ENCODE measurements at places on chromosomes 2 and 18.
A peak's percentile ranks its signal among the peaks of the same experiment; 100 is the strongest.

- no peaks in the 10 kb centered on the region for H3K36me3 ChIP-seq
- no peak overlapping the region for H3K27ac ChIP-seq
- no peaks in the 10 kb centered on the region for H3K4me1 ChIP-seq
Measured at GRCh38 chr2:223598994-223599639, 3.0 kb downstream of the SCG2 start.

GRCh38 chr18:10896851-10897250 lies 252.5 kb downstream of the PIEZO2 start:
- H3K27ac ChIP-seq: no peak overlapping the region
- no peaks in the 10 kb centered on the region for H3K27me3 ChIP-seq
- DNase-seq: no peak
- no peak overlapping the region for H3K4me3 ChIP-seq

DNA sequence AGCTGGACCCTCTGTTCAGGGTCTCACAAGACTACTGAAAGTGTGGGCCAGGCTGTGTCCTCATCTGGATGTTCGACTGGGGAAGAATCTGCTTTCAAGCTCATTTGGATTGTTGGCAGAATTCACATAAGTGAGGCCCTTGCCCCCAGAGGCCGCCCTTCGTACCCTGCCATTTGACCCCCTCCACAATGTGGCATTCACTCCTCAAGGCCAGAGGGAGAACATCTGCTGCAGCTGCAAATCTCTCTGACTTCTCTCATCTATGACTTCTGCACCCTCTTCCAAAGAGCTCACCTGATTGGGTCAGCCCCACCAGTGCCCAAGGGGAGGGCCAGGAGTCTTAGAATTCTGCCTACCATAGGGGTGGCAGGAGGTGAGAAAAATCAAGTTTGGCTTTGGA lies 3.9 kb upstream of the CNDP2 start:
- no peak overlapping the region for H3K27ac ChIP-seq
- DNase-seq: no peak
- H3K4me3 ChIP-seq: no peak overlapping the region
- no peaks in the 10 kb centered on the region for H3K27me3 ChIP-seq
- no peaks in the 10 kb centered on the region for H3K36me3 ChIP-seq
- H3K4me1 ChIP-seq: no peaks in the 10 kb centered on the region

GRCh38 chr18:55419947-55420664 lies 167.9 kb downstream of the TCF4 start:
- peak overlapping the region; percentile 19 for H3K27ac ChIP-seq
- H3K4me1 ChIP-seq: no peaks in the 10 kb centered on the region
- no peaks in the 10 kb centered on the region for H3K36me3 ChIP-seq

- no peak overlapping the region for H3K4me3 ChIP-seq
- DNase-seq: peak; percentile 66
- no peaks in the 10 kb centered on the region for H3K4me1 ChIP-seq
- H3K36me3 ChIP-seq: no peaks in the 10 kb centered on the region
- H3K27ac ChIP-seq: no peak overlapping the region
Measured at GRCh38 chr2:191631754-191632153, 46.2 kb upstream of the NABP1 start.

DNA sequence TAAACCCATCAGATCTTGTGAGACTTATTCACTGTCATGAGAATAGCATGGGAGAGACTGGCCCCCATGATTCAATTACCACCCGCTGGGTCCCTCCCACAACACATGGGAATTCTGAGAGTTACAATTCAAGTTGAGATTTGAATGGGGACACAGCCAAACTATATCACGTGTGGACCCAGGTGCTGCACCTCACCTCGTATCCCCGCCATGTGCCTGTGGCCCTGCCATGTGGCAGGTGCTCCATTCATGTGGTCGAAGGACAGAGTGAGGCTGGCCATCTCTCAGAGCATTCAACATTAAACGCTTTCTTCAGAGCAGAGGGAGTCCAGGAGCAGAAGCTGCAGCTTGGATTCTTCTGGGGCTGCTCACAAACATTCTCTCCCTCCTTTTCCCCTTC lies 32.3 kb downstream of the MROH2A start:
- H3K27me3 ChIP-seq: no peaks in the 10 kb centered on the region
- no peak overlapping the region for H3K27ac ChIP-seq
- H3K36me3 ChIP-seq: no peaks in the 10 kb centered on the region
- no peak for DNase-seq

DNA sequence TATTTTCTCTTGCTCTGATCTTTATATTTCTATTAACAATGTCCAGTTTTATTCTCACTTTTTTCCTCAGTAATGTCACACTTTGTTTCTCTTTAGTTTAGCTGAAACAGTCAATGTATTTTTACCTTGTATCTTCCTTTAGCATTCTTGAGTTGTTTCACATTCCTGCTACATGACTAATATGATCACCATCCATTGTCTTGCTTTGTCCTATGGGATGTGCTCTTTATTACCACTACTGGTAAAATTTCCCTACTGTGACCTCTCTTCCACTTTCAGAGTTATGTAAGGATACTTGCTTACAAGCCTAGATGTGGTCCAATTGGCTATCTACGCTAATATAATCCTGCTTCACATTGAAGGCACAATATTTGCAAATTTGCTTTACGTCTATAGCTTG lies 457.9 kb downstream of the PIK3C3 start:
- no peak overlapping the region for H3K4me3 ChIP-seq
- no peaks in the 10 kb centered on the region for H3K27me3 ChIP-seq
- H3K36me3 ChIP-seq: no peaks in the 10 kb centered on the region

- H3K27me3 ChIP-seq: no peaks in the 10 kb centered on the region
- H3K4me3 ChIP-seq: peak overlapping the region; percentile 2
- no peak for DNase-seq
- peak overlapping the region; percentile 69 for H3K27ac ChIP-seq
- no peaks in the 10 kb centered on the region for H3K36me3 ChIP-seq
Measured at GRCh38 chr2:177692042-177692782, 299.6 kb downstream of the AGPS start.

GRCh38 chr2:195367809-195368208 lies 289.2 kb upstream of the SLC39A10 start:
- DNase-seq: no peak
- H3K27ac ChIP-seq: no peak overlapping the region
- no peaks in the 10 kb centered on the region for H3K27me3 ChIP-seq
- no peaks in the 10 kb centered on the region for H3K4me1 ChIP-seq

DNA sequence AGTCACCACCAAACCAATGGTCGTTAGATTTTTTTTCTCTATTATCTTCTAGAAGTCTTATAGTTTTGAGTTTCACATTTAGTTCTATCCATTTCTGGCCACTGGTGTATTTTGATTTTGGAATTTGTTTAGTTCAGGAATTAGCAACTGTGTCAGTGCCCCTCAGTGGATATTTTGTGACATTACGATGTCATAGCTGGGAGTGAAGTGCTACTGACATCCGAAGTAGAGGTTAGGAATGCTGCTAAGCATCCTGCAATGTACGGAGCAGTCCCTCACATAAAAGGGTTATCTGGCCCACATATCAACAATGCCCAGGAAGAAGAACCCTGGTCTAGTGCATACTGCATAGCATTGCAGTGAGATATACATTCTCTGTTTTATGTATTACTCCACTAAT lies 157.4 kb upstream of the RGPD4 start:
- H3K27me3 ChIP-seq: no peaks in the 10 kb centered on the region
- H3K36me3 ChIP-seq: no peaks in the 10 kb centered on the region
- no peak overlapping the region for H3K4me3 ChIP-seq
- no peaks in the 10 kb centered on the region for H3K4me1 ChIP-seq
- no peak overlapping the region for H3K27ac ChIP-seq
- no peak for DNase-seq

- H3K27me3 ChIP-seq: no peaks in the 10 kb centered on the region
- H3K36me3 ChIP-seq: no peaks in the 10 kb centered on the region
- no peak for DNase-seq
Measured at GRCh38 chr2:158586491-158586890, 129.7 kb downstream of the PKP4 start.

DNA sequence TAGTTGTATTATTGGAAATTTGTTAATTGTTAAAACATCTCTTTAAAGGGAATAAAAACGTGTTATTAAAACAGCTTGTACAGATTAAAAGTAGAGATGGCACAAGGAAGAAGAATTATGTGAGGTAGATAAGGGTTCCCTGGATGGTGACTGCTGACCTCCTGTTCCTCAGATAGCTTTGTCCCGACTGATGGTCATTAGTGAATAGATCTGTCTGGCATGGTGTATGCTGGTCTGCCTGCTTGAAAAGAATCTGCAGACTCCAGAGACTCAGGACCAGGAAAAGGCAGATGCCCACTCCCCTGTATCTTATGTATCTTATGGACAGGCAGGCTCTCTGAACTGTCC lies 5.6 kb upstream of the FARP2 start:
- no peaks in the 10 kb centered on the region for H3K27me3 ChIP-seq
- peaks cover 58% of the 10 kb centered on the region for H3K36me3 ChIP-seq
- H3K27ac ChIP-seq: peak overlapping the region; percentile 86

GRCh38 chr2:209974576-209974975 lies 27.9 kb upstream of the RPE start:
- no peak overlapping the region for H3K27ac ChIP-seq
- H3K36me3 ChIP-seq: no peaks in the 10 kb centered on the region
- H3K27me3 ChIP-seq: no peaks in the 10 kb centered on the region
- H3K4me1 ChIP-seq: no peaks in the 10 kb centered on the region
- no peak overlapping the region for H3K4me3 ChIP-seq

DNA sequence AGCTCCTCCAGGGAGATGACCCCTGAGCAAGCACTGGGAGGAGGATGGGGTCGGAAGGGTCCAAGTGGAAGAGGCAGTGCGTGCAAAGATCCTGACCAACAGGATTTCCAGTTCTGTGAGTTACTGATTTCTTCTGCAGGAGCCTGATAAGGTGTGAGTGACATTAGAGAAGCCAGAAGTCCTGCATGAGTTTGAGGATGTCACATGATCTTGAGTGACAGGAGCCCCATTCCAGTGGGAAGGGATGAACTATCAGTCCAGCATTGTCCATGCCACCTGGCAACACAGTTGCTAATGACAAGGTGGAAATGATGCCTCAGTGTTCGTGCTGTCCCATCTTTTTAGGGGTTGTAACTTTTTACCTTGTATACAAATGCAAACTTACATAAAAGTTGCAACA lies 285.1 kb upstream of the HDAC4 start:
- H3K4me1 ChIP-seq: no peaks in the 10 kb centered on the region

DNA sequence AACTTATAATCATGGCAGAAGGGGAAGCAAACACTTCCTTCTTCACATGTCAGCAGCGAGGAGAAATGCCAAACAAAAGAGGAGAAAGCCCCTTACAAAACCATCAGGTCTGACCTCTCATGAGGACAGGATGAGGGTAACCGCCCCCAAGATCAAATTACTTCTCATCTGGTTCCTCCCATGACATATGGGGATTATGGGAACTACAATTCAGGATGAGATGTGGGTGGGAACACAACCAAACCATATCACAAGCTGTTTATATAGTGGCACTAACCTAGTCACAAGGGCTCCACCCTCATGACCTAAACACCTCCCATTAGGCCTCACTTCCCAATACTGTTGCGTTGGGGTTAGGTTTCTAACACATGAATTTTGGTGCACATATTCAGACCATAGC lies 110.0 kb downstream of the OSBPL6 start:
- no peaks in the 10 kb centered on the region for H3K36me3 ChIP-seq
- DNase-seq: no peak
- no peak overlapping the region for H3K4me3 ChIP-seq
- H3K27me3 ChIP-seq: no peaks in the 10 kb centered on the region

- peaks cover 4% of the 10 kb centered on the region for H3K4me1 ChIP-seq
- H3K4me3 ChIP-seq: no peak overlapping the region
- no peaks in the 10 kb centered on the region for H3K27me3 ChIP-seq
- no peaks in the 10 kb centered on the region for H3K36me3 ChIP-seq
- no peak for DNase-seq
- no peak overlapping the region for H3K27ac ChIP-seq
Measured at GRCh38 chr18:32321826-32322225, 132.0 kb downstream of the MEP1B start.

DNA sequence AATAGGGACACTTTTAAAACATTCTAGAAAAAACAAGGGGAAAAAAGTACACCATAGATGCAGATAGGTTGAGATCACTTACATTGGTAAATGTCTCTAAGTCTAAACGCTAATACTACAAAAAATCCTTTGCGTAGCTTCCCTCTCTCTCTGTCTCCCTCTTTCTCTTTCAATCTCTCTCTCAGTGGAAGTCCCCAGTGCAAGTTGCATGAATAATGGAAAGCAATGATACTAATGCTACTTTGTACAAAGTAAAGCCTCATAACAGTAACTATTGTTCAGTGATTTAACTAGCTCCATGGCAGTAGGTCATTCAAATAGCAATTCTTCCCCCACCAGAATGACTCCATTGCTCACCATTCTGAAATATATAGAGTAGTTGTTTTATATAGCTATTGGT lies 12.8 kb downstream of the MEIS1 start:
- no peaks in the 10 kb centered on the region for H3K27me3 ChIP-seq
- no peaks in the 10 kb centered on the region for H3K36me3 ChIP-seq
- H3K27ac ChIP-seq: no peak overlapping the region
- no peak for DNase-seq
- H3K4me1 ChIP-seq: no peaks in the 10 kb centered on the region
- no peak overlapping the region for H3K4me3 ChIP-seq
